ENCODE measurements at places on chromosomes 5 and 9.

DNA sequence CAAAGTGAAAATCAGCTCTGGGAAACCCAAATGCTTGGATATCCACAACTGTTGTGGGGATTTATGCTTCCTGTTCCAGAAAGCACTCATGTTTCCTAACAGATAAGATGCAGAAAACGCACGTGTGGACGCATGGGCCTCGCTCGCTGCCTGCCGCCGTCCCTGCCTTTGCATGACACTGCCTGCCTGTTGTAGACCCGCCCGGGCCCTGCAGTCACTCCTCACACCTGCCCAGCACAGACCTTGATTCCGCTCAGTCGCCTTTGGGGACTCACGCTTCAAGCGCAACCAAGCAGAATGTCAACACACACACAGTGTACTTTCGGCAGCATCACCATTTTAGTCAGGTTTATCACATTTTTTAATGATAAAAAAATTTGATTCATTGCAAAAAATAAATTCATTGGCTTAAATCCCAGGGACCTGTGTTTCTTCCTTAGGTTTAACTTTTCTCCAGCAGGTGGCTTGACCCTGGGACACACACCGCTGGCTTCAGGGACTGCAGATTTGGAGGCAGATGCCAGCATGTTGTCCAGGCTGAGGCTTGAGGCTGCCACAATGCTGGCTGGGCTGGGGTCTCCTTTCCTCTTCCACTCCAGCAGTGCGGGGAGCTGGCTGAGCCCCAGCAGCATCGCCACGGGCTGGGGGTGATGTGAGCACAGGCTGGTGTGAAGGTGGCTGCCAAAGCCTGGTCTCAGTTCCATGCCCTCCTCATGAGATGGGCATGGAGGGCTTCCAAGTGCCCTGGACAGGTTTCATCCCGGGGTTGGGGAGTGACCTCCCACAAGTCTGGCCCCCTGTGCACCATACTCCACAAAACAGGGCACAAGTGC lies 416.9 kb upstream of the IRX4 start:
- DNase-seq, result no peak

DNA sequence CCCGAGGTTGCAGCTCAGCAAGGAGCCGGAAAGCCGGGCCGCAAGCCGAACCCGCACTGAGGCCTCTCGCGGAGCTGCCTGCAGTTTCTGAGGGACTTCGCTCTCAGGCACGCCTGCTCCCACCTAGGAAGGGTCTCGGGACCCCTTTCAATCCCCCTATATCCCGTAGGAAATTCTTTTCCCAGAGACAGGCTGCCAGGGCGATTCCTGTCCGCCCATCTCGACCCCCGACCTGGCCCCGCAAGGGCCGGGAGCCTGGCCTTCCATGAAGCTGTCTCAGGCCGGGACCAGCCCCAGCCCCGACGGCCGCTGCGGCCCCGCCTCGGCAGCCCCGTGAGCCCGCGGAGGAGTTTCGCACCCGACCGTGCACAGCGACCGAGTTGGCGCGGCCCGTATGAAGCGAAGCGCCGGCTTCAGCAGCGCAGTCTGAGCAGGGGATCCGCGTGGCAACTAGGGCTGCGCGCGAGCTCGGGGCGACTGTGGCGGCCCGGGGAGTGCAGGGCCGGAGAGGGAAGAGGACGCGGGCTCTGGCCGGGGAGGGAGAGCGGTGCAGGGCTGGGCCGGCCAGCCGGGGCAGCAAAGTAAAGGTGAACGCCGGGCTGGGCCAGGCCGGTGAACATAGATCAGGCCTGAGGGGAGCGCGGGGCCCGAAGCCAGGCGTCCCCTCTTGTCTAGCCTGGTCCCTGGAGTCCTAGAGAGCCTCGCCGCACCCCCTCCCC lies 977 bp upstream of the PRDM12 start:
- peak; percentile 10 for DNase-seq

- DNase-seq, result no peak
Observed at GRCh38 chr5:94748212-94748611, 129.7 kb downstream of the SLF1 start.

- DNase-seq, result no peak
Observed at GRCh38 chr9:87675906-87676515, 49.9 kb upstream of the CTSL start.

DNA sequence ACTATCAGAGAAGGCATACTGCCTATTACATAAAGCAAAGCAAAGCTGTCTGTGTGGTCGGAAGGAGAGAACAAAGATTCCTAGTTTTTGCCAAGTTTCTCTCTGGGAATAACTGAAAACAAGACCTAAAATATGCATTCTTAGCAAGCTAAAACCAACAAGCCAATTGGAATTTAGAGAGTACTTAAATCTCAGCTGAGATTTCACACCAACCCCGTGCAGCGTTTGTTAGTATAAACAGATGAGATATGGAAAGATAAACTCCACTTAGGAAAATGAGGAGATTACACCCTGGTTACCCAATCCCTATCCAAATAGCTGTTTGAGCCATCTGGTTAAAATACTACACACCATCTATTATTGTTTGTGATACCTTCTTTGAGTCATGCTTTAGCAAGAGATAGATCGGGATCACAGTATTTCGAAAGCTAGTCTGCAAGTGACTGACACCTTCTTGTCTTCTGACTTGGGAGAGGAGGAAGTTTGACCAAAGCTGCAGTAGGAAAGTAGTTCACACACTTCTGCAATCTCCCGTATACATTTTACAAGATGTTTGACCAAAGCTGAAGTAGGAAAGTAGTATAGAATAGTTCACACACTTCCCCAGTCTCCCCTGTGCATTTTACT lies 18.2 kb downstream of the FAF2 start:
- DNase-seq, result no peak

DNA sequence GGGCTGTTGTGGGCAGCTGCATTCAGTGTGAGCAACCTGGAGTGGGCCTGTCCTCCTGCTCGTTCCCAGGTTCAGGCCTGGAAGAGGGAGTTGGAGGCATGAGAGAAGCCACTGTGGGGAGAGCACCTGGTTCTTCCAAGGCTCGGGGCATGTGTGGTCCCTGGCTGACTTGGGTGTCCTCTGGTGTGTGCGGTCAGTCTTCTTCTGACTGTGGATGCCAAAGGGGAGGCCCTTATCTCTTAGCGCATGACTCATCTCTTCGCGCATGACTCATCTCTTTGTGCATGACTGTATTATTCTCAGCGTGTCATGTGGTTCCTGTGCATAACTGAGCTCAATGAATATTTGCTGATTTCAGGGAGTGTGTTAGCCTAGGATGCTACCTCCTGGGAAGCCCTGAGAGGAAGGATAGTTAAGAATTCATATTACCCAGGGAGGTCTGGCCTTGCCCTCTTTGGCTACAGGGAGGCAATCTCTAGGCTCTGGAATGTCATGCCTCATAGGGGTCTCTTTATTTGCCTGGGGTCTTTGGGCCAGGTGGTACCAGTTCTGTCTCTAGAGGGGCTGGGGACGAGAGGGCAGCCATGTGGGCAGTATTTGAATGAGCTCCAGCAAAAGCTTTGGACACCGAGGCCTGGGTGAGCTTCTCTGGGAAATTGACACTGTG lies 188.7 kb downstream of the HSPA4 start:
- DNase-seq, result no peak

DNA sequence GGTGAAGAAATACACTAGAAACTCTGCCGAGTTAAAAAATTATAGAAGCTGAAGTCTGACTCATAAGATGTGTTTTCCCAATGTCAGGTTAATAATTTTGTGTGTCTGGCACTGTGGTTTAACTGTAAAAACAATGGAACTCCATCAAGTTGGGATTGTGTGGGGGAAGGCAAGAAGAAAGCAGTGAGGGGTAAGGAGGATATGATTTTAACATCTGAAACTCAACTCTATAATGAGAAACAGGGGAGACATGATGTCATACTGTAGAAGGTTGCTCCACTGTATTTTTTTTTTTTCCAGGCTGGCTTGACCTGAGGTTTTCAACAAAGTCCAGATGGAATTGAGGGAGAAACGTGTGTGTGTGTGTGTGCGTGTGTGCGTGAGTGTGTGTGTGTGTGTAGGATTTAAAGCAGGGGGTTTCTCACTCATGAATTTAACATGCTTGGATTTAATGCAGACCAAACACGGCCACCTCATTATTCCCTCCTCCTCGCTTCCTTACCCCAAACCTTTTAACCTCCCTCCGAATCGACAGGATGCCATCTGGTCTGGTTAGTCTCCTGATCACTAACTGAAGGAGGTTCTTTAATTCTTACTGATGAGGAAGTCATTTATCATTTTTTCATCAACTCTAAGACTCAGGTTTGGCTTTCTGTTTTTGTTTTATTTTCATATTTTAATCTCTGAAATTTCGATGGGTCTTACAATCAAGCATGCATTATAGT lies 140.2 kb upstream of the LPAR1 start:
- DNase-seq, result no peak

- DNase-seq, result no peak
Observed at GRCh38 chr5:162990856-162991497, 446.4 kb upstream of the CCNG1 start.

DNA sequence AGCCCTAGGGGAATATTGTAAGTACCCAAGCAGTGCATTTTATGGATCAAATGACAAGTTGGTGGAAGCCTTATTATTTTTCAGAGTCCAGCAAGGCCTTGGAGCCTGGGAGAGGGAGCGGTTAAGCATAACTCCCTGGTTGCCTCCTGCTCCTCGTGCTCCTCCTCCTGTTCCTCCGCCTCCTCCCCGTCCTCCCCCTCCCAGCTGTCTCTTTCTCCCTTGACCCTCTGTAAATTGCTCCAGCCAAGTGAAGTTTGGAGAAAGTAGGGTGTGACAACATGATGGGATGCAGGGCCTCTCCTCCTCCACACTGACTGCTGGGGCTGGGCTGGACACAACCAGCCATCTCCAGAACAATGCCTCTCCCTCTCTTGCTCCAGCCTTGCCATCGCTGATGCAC lies 586.9 kb downstream of the CCDC171 start:
- no peak for DNase-seq

DNA sequence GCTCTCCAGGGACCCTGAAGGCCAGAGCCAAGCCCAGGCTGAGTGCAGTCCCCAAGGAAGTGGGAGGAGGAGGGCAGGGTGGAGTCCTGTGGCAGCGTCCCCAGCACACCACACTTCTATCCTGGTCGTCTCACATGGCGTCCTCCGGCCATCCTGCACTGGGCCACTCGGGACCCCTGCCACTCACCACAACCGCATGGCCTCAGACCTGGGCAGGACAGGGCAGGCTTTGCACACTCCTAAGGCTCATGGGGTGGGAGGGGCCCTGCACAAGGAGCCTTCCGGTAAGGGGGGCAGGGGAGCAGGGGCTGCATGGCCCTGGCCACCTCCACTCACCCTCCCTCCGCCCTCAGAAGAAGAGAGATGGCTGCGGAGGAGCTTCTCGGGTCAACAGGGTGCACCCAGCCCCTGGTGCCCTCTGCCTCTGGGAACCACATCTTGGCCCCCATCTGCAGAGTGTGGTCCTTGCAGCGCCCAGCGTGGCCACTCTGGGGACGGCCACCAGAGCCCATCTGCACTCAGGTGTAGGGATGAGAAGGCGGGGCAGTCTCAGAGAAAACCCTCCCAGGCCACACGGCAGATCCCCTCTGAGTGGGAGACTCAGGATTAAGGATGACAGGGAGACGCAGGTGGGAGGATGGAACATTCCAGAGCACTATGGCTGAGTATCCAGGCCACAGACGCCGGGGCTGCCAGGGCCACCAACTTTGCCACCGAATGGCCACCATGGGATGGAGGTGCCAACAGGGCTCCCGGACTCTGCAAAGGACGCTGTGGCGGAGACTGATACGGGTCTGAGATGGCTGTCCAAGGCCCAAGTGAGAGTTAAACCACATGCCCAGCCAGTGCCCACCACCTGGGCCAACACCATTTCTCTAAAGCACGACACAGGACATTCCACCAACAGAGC lies 7.6 kb downstream of the TPPP start:
- DNase-seq, result no peak

GRCh38 chr9:29800821-29801220 lies 2227.5 kb upstream of the C9orf72 start:
- no peak for DNase-seq

DNA sequence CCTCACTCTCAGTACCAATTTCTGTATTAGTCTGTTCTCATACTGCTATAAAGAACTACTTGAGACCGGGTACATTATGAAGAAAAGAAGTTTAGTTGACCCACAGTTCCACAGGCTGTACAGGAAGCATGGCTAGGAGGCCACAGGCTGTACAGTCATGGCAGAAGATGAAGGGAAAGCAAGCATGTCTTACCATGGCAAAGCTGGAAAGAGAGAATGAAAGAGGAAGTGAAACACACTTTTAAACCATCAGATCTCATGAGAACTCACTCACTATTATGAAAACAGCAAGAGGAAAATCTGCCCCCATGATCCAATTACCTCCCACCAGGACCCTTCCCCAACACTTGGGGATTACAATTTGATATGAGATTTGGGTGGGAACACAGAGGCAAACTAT lies 698.8 kb downstream of the CDH9 start:
- DNase-seq, result no peak

DNA sequence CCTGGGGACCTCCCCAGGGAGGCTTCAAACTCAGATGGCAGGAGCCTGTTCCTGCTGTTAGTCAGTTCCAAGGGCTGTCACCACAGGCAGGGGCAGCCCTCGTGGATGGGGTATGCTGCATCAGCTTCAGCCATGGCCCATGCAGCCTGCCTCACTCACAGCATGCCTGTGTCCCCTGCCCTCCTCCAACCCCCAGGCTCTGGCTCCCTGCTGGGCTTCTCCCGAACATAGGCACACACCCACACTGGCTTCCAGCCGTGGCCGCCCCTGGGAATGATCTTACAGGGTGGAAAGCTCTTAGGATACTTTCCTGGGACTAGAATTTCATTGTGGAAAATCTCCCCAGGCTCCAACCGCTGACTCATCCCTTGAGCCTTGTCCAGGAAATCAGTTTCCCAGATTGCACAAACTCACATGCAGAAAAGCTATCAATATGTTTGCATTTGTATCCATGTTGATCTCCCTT lies 163.8 kb downstream of the SEC61B start:
- no peak for DNase-seq

GRCh38 chr5:91438871-91439270 lies 55.8 kb upstream of the ARRDC3 start:
- no peak for DNase-seq

- DNase-seq, result no peak
Observed at GRCh38 chr5:137300411-137301240, 198.5 kb downstream of the SPOCK1 start.

DNA sequence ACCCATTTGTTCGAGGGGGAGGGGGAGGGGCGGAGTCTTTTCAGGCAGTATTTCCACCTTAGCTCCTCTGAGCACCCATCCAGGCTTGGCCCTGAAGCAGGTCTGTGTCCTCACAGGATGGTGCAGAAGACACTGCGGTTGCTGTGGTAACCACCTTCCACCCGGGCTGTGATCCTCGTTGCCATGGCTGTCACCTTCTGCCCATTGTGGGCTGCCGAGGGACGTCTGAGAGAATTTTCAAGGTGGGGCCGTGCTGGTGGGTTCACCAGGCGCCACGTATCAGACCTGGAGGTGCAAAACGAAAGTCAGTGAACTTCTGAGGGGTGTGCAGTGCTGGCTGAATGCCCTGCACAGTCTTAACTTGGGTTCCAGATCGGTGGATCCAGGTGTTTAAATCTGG lies 26.7 kb downstream of the POLR1E start:
- no peak for DNase-seq

GRCh38 chr5:140978260-140978659 lies 12.0 kb downstream of the PCDHAC2 start:
- DNase-seq, result no peak

DNA sequence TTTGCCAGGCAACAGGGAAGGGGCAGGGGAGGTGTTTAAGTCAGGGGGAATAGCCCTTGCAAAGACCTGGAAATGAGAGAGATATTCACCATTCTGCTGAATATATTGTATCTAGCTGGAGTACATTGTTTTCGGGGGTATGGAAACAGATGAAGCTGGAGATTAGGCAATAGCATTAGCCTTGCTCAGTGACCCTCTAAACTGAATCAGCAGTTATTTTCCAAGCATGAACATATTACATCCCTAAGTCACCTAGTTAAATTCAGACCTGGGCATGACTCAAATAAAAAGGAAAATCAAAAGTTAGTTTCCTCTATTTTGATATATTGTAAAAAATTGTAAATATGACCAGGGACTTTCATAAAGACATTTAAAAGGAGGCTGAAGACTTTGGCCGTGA lies 544.6 kb upstream of the TRPC7 start:
- DNase-seq, result no peak
